Endodermal cell (in vitro differentiated cells): ENCODE measurements at places on chromosomes 3 and 15. TPM values are rescaled to one million over a fixed set of nuclear protein-coding genes. Genes with fewer than 3 reads are reported as not detected.

- H3K4me1 ChIP-seq = no peaks in the 10 kb centered on the region
- DNase-seq = no peak
- no peak overlapping the region for H3K4me3 ChIP-seq
- no peaks in the 10 kb centered on the region for H3K27me3 ChIP-seq
- no peak overlapping the region for H3K27ac ChIP-seq
These were observed 117.0 kb upstream of the SAMMSON start for GRCh38 chr3:69882560-69882959.

DNA sequence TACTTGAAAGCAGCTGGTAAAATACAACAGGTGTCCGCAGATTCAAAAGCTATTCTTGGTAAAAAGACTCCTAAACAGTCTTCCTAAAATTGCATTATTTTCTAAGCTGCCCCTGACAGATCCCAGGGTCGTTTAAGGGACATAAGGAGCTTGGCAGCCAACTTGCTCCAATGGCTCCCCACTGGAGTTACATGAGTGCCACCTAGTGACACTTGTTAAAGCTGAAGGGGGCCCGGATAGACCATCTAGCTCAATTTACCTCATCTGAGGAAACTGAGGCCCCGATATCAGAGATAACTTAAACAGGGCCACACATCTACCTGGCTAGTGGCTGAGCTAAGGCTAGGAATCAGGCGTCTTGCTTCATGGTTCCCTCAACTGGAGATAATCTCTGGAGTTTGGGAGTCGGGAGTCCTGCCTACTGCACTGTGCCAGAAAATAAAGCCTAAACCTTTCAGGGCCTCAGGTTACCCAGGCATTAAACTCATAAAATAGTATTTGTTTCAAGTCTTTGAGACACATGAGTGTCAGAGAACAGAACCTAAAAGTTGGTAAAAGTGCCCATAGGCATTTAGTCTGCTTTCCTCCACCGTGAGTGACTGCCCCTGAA is 6.5 kb upstream of the TBC1D23 start:
- H3K27ac ChIP-seq = no peak overlapping the region
- DNase-seq = peak; percentile 79
- no peaks in the 10 kb centered on the region for H3K36me3 ChIP-seq

The SAMMSON gene
- total RNA-seq = not detected in 2 replicates

The ROBO1 gene
- 74.8 to 86.3 TPM (median 81.3 TPM) in 3 replicates for total RNA-seq

DNA sequence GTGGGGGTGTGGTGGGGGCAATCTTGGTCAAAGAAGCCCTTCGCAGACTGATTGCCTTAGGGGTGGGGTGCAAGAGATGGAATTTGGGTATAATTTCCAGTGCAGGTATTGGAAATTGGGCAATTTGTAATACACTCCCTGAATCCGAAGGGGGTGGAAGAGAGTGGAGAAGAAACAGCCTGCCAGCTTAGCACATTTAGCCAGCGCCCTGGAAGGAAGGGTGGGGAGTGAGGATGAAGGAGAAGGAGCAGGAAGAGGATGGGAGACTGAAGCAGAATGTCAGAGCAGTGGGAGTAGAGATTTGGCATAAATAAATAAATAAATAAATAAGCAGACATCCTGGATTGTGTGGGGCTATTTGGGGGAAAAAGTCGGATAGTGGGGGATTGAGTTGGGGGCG is 1.6 kb downstream of the GAP43 start:
- peak; percentile 50 for DNase-seq
- H3K4me3 ChIP-seq = peak overlapping the region; percentile 85
- peaks cover 27% of the 10 kb centered on the region for H3K27me3 ChIP-seq

The CFAP161 gene
- 0.69 TPM in 1 of 3 replicates, not detected in the others for total RNA-seq

DNA sequence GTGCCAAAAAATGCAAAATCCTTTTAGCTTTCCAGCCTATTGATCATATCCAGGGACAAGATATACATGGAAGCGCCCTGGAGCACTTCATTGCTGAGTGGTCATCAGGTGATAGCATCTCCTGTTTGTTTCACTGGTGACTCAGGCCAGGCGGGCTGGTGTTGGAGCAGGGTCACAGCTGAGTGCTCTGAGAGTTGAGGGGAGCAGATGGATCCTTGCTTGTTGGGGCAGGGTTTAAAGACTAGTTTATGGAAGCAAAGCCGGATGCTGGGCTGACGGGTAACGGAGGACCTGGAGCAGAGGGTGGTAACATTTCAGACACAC is 405.0 kb upstream of the TPM1 start:
- no peak overlapping the region for H3K4me3 ChIP-seq
- DNase-seq = no peak
- H3K27me3 ChIP-seq = no peaks in the 10 kb centered on the region
- peaks cover 8% of the 10 kb centered on the region for H3K4me1 ChIP-seq
- H3K27ac ChIP-seq = no peak overlapping the region
- H3K36me3 ChIP-seq = no peaks in the 10 kb centered on the region

DNA sequence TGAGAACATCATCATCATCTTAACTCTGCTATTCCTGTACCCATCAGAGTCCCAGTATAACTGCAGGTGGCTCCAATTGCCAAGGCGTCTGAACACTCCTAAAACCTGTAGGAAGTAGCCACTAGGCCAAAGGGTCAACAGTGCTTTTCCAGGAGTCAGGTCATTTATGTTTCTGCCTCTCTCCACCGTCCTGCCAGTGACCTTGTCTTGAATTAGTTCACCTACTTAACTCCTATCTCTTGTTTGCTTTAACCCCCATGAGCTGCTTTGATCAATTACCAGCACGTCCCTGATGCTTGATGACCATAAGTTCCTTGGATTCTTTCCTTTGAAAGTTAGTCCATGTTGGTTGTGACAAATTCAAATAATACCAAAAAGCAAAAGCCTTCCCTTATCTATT is 169.8 kb upstream of the ANKRD28 start:
- no peaks in the 10 kb centered on the region for H3K36me3 ChIP-seq
- H3K27me3 ChIP-seq = no peaks in the 10 kb centered on the region
- no peak for DNase-seq
- no peak overlapping the region for H3K27ac ChIP-seq
- H3K4me3 ChIP-seq = no peak overlapping the region

DNA sequence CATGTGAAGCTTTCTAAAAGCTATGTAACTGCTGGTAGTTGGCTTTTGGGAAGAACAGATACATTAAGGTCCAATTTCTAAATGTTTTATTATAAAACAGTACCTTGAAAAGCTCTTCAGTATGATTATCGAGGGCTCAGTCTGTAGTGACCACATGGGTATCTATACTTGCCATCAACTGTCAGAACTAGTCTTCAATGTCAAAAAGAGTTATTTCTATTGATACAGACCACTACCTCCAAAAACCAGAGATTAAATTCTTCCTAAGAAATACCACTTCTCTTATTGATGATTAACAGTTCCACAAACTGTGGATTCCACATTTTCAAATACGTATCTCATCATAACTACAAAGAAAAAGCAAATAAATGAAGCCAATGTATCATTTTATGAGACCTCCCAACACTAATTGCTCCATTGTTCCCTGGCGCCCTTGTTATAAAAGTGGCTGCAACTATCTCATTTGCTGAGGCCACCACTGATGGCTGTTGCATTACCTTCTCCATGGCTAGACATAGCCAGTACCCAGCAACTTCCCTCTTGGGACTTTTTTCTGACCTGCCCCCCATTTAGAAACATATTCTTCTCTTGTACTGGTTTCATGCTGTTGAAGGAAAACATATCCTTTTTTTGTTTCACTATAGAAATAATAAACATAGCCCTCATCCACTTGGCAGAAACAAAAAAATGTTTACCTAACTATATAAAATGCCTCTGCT is 33.9 kb upstream of the MBNL1 start:
- peaks cover 59% of the 10 kb centered on the region for H3K27me3 ChIP-seq
- no peak for DNase-seq
- no peaks in the 10 kb centered on the region for H3K4me1 ChIP-seq
- no peaks in the 10 kb centered on the region for H3K36me3 ChIP-seq

The CD200 gene
- total RNA-seq = 58.6 and 59.4 TPM in 2 replicates
